ENCODE measurements at places on chromosomes 1 and 21.

- no peak for DNase-seq
Measured at GRCh38 chr1:209542585-209542984, 40.9 kb upstream of the CAMK1G start.

GRCh38 chr1:163069655-163070277, 605 bp downstream of the RGS4 start:
- no peak for DNase-seq

DNA sequence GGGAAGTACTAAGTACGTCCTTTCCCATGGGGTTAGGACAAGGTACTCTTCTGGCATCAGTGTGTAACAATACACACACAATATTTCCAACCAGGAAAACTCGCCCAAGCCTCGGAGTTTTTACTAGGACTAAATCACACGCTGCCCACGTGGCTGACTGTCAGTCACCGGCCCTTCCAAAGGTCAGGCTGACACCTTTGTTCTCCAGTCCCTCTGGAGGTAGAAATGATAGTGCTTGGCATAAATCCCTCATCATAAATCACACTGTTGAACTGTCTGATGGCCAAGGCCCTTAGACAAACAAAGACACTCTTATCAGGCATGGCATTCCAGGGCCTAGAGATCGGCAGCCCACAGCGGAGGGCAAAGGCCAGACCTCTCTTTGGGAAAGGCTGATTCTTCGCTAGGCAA, 16.9 kb upstream of the SLAMF9 start:
- DNase-seq, result no peak

- DNase-seq, result no peak
Measured at GRCh38 chr1:229158927-229159326, 112.0 kb upstream of the RAB4A start.

DNA sequence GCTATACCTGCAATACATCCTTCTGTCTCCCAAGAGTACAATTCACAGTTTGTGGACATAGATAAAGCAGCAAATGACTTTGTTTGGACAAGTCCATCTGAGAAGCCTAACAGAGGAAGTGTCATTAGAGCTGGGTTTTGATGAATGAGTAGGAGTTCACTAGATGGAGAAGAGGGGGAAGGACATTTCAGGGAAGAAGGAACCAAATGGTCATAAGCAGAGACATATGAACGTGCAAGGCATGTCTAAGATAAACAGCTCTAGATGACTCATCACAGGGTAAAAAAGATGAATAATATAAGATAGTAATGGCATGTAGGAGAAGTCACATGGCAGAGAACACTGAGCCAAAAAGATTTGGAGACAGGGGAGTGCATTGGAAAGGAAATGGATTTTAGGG, 54.5 kb downstream of the HMGB4 start:
- DNase-seq, result no peak

- DNase-seq, result no peak
Measured at GRCh38 chr1:78716186-78716585, 66.6 kb downstream of the IFI44 start.

GRCh38 chr1:31216016-31216415, 23.7 kb downstream of the NKAIN1 start:
- no peak for DNase-seq

DNA sequence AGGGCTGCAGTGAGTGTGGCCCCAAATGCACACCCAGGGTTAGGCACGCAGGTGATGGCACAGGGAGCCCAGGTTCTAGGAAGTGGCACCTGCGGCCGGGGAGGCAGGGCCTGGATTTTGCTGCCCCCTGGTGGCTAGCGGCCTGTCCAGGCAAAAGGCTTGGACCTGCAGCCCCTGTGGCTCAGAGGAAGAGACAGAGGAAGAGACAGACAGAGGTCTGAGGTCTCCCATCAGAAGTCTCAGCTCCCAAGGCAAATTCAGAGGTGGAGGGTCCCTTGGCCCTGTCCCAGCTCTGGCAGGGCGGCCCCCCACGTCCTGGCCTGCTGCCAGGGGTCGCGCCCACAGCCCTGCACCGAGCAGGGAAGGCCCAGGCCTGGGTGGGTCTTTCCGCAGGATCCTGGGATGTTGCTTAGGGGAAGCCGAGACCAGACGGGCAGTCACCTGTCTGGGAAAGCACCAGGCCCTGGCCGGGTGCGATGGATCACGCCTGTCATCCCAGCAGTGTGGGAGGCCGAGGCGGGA, 8.0 kb upstream of the TNFRSF14 start:
- no peak for DNase-seq

GRCh38 chr1:233904633-233905415, at the start of gene SLC35F3:
Gene SLC35F3, plus strand, starts transcription at chr1:233904676.
- DNase-seq, result no peak
